Caudate nucleus (tissue), 63 donors: ENCODE measurements at places on chromosomes 7 and 10.

GRCh38 chr10:120456626-120457430 lies at the start of gene PLPP4:
Gene PLPP4 (plus strand): TSS chr10:120457227. CDS start chr10:120457306, 79 bp downstream.
- DNase-seq, result no peak

DNA sequence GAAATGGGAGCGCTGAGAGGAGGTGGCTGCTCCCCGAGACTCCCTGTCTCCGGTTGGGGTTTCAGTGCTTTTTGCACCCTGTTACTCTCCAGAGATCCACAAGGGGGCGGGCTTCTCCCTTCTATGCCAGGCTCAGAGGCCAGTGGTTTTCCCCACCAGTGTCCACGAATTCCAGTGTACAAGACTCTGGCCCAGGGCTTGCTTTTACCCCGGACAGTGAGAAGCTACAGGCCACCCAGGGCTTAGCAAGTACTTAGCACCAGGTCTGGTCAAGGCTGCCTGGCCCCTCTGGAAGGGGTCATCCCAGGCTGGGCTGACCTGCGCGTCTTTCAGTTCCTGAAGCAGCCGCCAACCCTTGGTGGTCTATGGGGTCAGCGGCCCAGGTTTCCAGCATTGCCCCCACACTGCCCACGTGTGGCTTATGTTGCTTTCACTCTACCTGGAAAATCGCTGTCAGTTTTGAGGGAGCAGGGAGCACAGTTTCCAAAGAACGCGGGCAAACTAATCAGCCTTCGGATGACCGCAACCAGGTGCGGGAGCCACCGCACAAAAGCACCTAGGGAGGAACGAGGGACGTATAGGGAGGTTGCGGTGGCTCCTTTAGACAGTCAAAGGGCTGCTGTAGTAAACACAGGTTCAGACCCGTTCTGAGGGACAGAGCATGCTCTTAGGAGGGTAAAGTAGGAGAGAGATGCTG lies 6.8 kb downstream of the CYP26A1 start:
- DNase-seq, result peak; percentile 45

- DNase-seq, result no peak
Measured at GRCh38 chr10:22810643-22811465, 96.5 kb upstream of the PIP4K2A start.

- no peak for DNase-seq
Measured at GRCh38 chr10:11878776-11879175, 55.6 kb downstream of the PROSER2 start.

GRCh38 chr7:101363734-101364374 lies 1.2 kb downstream of the COL26A1 start:
- peak; percentile 36 for DNase-seq

DNA sequence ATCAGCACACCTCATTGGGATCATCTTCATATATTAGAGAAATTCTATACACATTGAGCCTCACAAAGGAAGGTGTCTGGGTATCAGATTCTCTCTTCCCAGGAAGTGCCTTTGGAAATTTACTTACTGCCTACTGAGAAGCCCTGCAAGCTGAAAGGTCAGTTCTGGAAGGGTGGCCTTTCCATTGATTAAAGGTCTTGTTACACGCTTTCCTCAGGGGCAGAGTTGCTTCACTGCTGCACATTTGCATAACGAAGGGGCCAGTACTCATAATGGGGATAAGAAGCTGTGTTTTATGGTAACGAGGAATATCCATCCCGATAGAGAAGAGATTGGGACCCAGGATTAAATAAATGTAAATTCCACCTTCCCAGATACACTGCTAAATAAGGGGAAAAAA lies 19.4 kb upstream of the IL15RA start:
- no peak for DNase-seq

DNA sequence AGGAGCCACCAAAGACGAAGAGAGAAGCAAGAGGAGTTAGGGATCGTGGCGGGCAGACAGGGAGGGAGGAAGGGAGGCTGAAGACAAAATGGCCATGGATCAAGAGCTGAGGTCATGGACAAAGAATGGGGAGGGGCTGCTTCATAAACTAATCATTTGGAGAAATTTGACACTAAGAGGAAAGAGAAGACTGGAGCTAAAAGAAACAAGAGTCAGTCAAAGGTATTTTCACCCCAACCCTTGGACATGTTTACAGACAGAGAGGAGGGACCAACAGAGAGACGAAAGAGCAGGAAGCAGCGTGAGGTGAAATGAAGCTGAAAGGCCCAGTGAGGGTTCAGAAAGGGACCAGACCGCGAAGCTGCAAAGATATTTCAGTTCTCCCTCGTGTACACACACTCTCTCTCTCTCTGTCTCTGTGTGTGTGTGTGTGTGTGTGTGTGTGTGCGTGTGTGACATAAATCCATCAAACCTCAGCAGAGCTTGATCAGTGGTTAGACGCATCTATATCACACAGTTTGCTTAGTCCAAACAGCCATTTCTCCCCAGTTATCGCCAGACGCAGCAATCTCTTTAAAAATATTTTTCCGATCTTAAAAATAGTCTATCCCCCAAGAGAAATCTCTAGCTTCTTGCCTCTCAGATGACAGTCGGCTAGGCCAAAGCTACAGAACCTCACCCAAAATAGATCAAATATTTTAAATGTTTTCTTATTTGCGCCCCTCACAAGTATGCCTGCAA lies 12.5 kb upstream of the CALD1 start:
- no peak for DNase-seq

DNA sequence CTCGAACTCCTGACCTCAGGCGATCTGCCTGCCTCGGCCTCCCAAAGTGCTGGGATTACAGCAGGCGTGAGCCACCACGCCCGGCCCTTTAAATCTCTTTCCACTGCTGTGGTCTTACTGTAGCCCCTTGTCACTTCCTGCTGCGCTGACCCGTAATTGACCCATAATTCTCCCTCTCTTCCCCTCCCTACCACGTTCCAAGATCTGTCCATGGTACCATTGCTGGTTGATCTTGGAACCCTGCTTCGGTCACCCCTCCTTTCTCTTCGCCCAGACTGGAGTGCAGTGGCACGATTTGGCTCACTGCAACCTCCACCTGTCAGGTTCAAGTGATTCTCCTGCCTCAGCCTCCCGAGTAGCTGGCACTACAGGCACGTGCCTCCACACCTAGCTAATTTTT lies 6.5 kb downstream of the POR start:
- DNase-seq, result no peak

GRCh38 chr10:100982916-100983830 lies 4.1 kb downstream of the MRPL43 start:
- DNase-seq, result no peak

DNA sequence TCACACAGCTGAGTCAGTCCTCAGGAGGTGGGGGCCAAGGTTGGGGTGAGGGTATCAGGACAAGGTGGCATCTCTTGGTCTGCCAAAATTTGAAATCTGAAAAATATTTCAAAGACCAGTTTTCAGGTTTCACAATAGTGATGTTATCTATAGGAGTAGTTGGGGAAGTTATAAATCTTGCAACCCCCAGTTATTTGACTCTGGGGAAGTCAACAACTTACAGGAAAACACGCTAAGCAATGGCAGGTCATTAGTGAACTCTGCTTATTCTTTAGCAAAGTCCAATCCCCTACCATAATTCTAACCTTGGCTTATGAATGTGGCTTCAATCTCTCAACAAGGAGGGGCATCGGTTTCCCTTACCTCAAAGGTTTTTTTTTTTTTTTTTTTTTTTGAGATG lies 94.9 kb downstream of the MARCHF5 start:
- no peak for DNase-seq

DNA sequence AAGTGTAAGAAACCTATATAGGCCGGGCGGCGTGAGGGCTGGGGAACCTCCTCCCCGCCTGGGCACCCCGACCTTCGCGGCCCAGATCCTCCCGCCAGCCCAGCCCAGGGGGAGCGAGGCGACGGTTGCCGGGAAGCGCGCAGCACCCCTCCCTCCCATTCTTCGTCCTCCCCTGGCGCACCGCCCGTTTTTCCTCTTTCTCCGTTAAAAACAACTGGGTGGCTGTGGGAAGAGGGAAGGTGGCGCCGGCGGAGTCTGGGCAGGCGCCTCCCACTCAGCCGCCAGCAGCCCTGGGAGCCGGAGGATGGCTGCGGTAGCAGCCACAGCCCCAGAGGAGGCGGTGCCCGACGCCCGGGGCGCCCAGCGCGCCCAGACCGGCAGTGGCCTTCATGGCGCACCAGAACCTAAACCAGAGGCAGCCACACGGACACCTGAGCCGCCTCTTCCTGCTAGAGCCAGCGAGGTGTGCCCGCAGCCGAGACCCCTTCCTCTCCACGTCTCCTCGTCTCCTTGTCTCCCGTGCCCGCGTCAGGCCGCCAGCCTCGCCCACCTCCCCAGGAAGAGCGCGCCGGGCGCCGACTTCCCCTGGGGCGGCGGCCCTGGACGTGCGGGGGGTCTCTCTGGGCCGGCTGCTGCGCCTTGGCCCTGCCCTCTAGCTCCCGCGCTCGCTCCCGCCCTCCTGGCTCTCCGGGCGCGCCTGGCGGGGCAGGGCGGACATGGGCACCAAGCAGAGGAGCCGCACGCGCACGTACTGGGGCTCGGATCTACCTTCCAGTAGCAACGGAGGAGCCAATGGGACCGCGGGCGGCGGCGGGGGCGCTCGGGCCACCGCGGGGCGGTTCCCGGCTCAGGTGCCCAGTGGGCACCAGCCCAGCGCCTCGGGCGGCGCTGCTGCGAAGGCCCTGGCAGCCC lies 32.8 kb upstream of the SFTPD start:
- DNase-seq, result peak; percentile 50

- no peak for DNase-seq
Measured at GRCh38 chr10:6050801-6051445, 11.2 kb downstream of the IL2RA start.

- no peak for DNase-seq
Measured at GRCh38 chr10:106395041-106395749, 769.3 kb downstream of the SORCS1 start.

- no peak for DNase-seq
Measured at GRCh38 chr7:22137026-22137425, 191.3 kb upstream of the CDCA7L start.

GRCh38 chr7:158061026-158061630 lies 526.5 kb downstream of the PTPRN2 start:
- DNase-seq, result no peak

- DNase-seq, result no peak
Measured at GRCh38 chr10:102152545-102152890, 329 bp downstream of the NOLC1 start.

GRCh38 chr7:120775755-120776154 lies 82.2 kb downstream of the TSPAN12 start:
- no peak for DNase-seq

GRCh38 chr7:19526639-19527038 lies 182.2 kb downstream of the POLR1F start:
- DNase-seq, result no peak

DNA sequence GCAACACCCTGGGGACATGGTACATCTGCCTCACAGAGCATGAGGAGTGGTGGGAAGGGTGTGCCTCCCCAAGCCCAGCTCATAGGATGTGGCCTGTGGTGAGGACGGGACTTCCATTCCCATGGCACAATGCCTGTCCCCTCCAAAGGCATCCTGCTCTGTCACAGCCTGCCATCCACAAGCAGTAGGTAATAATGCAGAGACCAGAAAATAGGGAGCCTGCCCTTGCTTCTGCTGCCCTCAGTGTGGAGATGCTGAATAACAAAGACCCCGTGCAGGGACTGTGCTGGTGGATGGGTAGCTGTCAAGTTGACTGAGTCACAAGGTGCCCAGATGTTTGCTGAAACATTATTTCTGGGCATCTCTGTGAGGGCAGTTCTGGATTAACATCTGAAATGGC lies 199.9 kb upstream of the GRB10 start:
- DNase-seq, result no peak

DNA sequence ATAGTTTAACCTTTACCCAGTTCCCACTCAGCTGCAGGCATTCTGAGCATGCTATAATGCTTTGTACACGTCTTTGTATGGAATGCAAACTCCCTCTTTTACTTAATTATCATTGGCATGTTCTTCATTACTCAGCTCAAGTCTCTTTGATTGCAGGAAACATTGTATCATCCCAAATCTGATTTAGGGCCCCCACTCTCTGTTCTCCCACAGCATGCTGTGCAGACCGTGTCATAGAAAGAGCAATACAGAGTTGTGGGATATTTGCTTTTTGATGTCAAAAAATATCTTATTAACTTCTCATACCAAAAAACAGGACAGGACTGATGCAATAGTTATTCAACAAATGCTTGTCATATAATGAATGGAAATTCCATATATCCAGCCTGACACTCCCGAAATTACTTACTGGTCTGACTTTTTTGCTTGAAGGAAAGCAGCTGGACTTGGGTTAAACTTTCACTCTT lies 1081.5 kb upstream of the C7orf33 start:
- no peak for DNase-seq
